ENCODE measurements at places on chromosomes 6 and 20.

DNA sequence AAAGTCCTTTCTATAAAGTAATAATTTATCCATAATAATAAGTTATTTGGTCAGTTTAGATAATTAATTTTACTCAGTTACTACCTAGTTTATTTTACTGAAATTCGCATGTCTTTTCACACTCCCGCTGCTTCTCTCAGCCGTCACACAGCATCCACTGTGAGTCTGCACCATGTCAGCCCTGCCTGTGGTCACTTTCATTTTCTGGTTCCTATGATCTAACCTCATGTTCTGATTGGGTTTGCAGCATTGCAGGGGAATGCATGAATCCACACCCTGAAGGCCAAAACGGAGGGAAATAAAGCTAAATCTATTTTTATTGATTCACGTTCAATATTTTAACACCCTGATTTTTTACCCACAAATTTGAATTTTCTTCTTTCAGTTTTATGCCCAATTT lies 47.4 kb downstream of the PDE10A start:
- no peak for DNase-seq

DNA sequence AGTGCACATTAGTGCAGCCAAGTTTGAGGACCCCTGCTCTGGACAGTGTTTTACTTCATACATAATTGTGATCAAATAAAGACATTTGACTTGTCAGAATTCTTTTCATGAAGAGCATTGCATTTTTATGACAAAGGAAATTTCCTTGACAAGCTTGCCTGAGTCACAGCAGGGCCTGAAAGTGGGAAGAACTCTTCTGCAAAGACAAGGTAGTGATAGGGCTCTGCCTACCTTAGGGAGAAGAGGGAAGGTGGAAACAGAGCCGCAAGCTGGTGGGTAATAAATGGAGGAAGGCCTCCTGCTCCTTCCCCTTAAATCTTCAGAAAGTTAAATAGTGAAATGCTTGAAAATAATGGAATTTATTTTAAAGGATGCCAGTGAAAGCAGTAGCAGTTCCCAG lies 118.2 kb downstream of the DHX35 start:
- DNase-seq, result no peak

- DNase-seq, result peak; percentile 68
These were observed 818 bp upstream of the MDGA1 start for GRCh38 chr6:37698264-37699137.

DNA sequence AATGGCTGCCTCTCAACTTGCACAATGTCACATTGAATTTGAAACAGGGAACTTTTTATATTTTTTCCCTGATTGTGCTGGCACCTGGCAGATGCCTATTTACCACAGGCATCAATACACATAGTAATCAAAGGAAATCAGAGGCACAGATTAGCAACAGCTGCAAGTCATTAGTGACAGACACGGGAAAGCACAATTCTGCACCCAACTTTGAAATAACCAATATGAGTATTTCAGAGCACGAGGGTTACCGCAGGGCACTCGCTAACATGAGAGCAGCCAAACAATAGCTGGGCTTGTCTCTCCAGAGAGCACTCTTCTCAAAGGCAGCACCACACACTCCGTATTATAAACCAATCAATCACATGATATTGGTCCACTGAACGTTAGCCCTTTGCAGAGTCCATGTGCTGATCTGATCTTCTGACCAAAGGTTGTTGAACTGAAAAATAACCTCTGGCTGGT lies 149.5 kb downstream of the RNF144B start:
- DNase-seq, result no peak

- DNase-seq, result no peak
These were observed 67.9 kb downstream of the GCLC start for GRCh38 chr6:53476964-53477363.

GRCh38 chr6:25660512-25660911 lies 8.5 kb downstream of the SCGN start:
- DNase-seq, result no peak

GRCh38 chr20:60209048-60209447 lies 250.8 kb downstream of the CDH26 start:
- no peak for DNase-seq

DNA sequence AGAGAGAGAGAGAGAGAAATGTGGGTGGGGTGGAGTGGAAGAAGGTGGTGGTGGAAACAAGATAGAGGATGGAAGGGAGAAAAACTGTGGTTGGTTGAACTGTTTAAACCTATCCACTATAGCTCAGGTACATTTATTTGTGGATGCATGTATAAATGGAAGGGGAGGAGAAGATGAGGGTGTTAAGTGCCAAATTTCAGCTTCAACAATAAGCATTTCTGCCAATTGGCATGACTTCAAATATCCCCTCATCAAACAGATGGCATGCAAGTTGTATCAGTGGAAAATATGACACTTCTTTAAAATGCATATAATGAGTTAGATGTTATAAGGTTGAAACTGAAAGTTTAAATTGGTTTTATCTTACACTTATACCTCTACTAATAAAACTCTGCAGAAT lies 216.1 kb downstream of the LMBRD1 start:
- no peak for DNase-seq

DNA sequence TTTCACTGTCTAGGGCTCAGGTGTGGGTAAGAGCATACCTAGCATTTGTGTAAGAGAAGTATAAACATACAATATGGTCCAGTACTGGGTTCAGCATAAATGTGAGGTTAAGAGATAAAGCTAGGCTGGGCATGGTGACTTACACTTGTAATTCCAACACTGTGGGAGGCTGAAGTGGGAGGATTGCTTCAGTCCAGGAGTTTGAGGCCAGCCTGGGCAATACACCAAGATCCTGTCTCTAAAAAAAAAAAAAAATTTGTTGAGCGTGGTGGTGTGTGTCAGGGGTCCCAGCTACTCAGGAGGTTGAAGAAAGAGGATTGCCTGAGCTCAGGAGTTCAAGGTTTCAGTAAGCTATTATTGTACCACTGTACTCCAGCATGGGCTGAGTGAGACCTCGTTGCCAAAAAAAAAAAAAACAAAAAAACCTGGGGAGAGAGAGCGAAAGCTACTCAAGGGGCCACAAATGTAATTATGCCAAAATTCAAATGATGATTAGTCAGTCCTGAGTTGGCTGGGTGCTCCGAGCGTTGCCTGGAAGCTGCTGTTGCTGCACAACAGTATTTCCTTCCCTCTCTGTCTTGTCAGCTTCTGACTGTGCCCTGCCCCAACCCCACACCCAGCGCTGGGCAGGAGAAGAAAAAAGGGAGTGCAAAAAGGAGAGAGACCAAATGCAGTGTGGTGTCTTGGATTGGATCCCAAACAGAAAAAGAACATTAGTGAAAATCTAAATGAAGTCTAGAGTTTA lies 24.0 kb downstream of the CMTR1 start:
- DNase-seq, result no peak

- DNase-seq, result no peak
These were observed 310.0 kb downstream of the ESR1 start for GRCh38 chr6:152117156-152118133.

GRCh38 chr6:157488716-157489118 lies 107.7 kb downstream of the ZDHHC14 start:
- no peak for DNase-seq

- no peak for DNase-seq
These were observed 13.0 kb downstream of the FOXQ1 start for GRCh38 chr6:1324936-1325335.

GRCh38 chr6:140108167-140108566 lies 733.7 kb upstream of the CITED2 start:
- DNase-seq, result no peak

DNA sequence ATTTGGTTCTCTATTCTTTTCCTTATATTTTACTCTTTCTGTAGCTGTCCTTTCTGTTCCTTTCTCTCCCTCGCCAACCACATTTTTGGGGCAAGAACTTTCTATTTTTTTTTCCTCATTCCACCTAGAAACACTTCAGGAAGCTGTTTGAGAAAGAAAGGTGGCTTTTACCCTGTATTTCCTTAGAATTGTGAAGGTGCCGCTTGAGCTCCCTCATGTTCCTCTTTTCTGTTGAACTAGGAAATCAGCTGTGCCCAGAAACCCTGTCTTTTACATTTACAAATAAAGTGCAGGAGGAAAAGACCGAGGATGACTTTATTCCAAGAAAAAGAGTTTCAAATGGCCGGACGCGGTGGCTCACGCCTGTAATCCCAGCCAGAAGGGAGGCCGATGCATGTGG lies 38.2 kb downstream of the OR2B2 start:
- no peak for DNase-seq

DNA sequence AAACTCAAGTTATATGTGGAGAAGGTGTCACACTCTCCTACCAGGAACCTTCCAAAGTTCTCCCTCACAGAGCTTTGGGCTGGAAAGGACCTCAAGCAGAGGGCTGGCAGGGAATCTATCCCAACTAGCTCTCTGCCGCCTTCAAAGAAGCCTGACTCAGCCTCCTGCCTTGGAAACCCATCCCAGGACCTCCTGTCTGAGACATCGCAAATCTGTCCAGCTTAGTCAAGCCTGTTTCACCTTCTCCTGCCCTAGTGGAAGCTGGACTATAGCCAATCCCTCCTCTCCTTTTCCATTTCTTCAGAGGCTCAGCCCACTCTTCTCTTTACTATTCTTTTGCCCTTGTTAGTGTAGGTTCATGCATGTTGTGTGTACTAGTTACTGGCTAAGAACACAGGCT lies 48.2 kb upstream of the FOXP4 start:
- no peak for DNase-seq

DNA sequence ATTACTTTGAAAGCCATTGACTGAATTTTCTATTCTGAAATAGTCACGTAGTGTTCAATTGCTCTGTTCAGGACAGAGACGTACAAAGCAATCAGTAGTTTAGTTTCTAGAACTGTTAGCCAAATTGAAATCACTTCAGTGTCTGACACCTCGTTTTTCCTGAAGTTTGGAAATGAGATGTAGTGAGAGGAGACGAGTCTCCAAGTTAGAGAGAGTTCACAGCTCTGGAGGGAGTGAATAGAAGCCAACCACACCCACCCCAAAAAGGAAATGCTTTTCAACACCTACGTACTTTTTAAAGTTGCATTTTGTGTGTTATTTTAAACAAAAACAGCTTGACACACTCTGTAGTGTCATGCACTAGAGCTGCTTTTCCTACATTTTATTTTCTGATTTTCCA lies 296.0 kb downstream of the ADGRG6 start:
- no peak for DNase-seq

DNA sequence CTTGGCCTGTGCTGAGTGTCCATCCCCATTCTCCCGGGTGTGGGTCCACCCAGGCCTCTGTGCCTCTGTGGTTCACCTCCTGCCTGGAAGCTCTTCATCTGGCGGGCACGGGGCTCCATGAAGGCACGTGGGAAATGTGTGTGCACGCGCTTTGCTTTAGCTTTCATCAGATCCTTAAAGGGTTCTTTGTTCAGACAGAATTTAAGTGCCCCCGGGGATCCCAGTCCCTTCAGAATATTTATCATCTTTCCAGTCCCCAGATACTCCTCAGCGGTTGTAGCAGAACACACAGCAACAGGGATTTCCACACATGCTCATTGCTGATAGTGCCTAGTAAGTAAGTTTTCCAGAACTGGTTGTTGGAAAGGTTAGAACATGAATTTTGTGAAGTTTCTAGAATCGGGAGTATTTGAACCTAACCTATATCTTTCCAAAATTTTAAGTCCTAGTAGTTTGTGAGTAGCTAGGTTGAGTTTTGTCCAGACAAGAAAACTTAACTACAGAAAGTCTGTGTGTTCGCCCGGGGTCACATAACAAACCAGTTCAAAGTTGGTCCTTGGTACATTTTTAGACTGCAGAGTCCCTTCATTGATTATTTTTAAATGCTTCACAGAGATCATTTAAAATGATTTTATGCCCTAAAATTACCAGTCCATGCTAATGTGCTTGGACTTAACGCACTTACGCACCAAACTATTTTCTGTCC lies 67.7 kb downstream of the RPP40 start:
- DNase-seq, result no peak

- no peak for DNase-seq
These were observed 8.8 kb downstream of the NR2E1 start for GRCh38 chr6:108174371-108175175.

GRCh38 chr6:43741829-43742228 lies 28.2 kb upstream of the VEGFA start:
- no peak for DNase-seq

GRCh38 chr6:124494956-124495664 lies 467.1 kb upstream of the RNF217 start:
- DNase-seq, result no peak

DNA sequence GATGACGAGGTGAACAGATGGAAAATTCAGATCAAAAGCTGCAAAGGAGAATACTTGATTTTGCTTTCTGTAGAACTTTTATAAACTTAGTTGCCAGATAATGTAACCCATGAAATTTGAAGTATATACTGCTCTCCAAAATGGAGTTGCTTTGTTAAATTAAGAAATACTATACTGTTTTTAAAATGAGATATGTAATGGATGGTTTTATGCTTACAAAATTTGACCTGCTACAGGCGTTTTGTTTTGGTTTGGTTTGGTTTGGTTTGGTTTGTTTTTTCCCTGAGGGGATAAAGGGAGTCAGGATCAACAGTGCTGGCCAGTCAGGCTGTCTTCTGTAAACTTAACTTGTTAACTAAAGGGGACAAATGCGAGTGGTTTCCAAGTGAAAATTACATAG lies 55.6 kb upstream of the KIF25 start:
- no peak for DNase-seq

- no peak for DNase-seq
These were observed 54.2 kb downstream of the ROS1 start for GRCh38 chr6:117371492-117371891.

- DNase-seq, result no peak
These were observed 1454.4 kb downstream of the HACE1 start for GRCh38 chr6:103405321-103405720.

DNA sequence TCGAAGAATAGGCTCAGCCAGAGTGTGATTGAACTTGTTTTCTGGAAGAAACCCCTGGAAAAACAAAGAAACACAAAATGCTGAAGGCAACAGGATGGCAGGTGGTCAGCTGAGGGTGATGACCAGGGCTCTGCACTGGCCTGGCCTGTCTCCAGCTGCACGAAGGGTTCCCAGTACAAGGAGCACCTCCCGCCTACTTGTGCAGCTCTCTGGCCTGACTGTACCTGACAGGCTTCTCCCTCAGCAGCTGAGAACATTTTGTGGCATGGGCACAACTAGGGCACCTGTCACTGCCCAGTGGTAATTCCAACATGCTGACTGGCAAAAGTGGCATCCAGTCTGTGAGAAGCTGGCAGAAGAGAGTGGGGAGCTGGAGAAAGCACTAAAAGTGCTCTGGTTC lies 38.8 kb upstream of the EMILIN3 start:
- no peak for DNase-seq

DNA sequence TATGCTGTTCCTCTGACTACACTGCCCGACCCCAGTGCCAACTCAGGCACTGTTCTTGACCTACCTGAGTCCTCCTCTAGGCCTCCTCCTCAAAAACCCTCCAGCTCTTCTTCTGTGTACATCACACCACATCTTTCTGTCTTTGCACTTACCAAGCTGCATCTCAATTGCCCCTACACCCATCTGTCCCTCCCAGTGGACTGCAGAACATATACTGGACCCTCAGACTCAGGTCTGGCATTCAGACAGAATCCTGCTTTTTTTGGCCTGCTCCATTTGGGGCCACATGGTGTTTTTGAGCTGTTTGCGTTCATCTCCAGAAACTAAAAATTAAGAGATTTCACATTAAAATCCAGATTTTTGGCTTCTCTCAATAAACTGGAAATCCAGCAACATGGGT lies 23.2 kb upstream of the YWHAB start:
- DNase-seq, result no peak

- no peak for DNase-seq
These were observed 11.5 kb downstream of the NFKBIL1 start for GRCh38 chr6:31558631-31559500.
